Caco-2 (cell line): ENCODE measurements at places on chromosomes 7 and 10. TPM values are rescaled to one million over a fixed set of nuclear protein-coding genes. Genes with fewer than 3 reads are reported as not detected.

- H3K27ac ChIP-seq, result no peak overlapping the region
- H3K36me3 ChIP-seq, result no peaks in the 10 kb centered on the region
- H3K4me3 ChIP-seq, result no peak overlapping the region
- H3K27me3 ChIP-seq, result no peaks in the 10 kb centered on the region
These were observed 91.2 kb upstream of the RET start for GRCh38 chr10:42985436-42986316.

DNA sequence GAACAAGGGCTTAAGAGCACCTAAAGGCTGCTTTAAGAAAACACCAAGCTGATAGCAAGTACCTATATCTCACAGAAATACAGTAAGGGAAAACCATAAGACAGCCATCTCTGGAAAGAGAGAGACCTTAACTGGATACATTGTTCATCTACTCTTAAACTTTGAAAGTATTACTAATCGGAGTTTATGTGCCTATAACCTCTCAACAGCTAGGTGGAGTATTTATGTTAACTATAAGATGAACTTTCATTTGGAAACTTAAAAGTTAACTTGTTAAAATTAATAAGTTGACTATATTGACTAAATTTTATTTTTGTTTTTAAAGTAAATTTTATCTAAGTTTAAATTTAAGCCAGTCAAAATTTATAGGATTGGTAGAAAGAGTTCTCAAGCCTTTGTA is 90.6 kb downstream of the USP6NL start:
- no peak overlapping the region for H3K27ac ChIP-seq
- no peaks in the 10 kb centered on the region for H3K4me1 ChIP-seq
- H3K27me3 ChIP-seq, result no peaks in the 10 kb centered on the region
- no peak overlapping the region for H3K4me3 ChIP-seq
- H3K36me3 ChIP-seq, result no peaks in the 10 kb centered on the region

Gene ITGA8
- not detected in 2 replicates for total RNA-seq

Gene BTBD16
- total RNA-seq, result not detected in 2 replicates

Gene C10orf105
- not detected in 2 replicates for total RNA-seq

Gene CCDC71L
- total RNA-seq, result 4.2 and 4.9 TPM in 2 replicates

Gene BICC1
- total RNA-seq, result 118 and 122 TPM in 2 replicates

Gene MLXIPL
- total RNA-seq, result 15.6 and 19.8 TPM in 2 replicates

DNA sequence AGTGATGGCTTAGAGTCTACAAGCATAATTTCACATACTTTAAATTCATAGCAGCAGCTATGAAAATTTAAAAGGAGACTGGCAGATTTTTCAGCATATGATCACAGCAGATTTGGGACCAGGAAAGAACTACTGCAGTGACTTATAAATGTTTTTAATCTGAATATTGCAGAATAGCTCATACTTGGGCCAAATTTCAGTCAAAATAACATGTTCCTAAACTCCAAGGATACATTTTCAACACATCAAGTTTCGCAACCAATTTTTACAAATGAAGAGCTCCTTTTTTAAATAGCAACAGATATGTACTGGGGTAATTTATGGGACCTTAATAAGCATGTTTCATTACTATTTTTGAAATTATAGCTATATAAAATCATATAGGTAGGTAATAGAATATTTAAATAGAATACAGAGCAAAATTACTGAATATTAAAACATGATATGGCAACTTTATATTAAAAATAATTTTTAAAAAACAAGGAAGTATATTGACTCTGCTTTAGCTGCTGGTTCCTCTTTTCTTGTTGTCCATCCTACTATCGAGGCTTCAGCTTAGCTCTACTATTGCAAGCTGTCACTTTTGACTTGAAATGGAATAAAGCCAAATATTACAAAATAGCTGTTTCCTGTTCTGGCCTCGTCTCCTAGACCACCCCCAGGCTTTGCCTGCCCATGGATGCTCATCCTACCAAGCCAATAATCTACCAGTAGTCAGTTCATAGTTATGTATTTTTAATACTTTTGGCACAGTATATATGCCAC is 123.1 kb downstream of the NRBF2 start:
- peaks cover 17% of the 10 kb centered on the region for H3K4me1 ChIP-seq
- H3K4me3 ChIP-seq, result no peak overlapping the region
- no peak overlapping the region for H3K27ac ChIP-seq
- no peak for DNase-seq
- no peaks in the 10 kb centered on the region for H3K27me3 ChIP-seq

- no peaks in the 10 kb centered on the region for H3K27me3 ChIP-seq
- H3K27ac ChIP-seq, result no peak overlapping the region
- no peak for DNase-seq
- no peaks in the 10 kb centered on the region for H3K4me1 ChIP-seq
- H3K36me3 ChIP-seq, result no peaks in the 10 kb centered on the region
These were observed 232.4 kb upstream of the KLF14 start for GRCh38 chr7:130966246-130967009.

DNA sequence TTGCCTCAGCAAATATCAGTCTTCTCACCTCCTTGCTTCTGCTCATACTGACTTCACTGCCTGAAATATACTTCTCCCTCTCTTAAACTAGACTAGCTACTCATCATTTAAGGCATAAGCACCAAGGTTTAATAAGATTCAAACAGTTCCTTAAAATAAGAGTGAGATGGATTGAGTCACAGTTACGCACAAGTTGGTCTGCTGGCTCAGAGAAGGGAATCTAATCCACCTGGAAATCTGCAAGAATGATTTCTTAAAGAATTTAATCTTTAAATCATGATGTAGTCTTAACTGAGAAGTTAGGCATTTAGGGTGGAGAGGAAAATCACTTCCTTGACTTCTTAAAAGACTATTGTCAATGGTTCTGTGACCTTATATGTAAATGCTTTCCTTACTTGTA is 56.2 kb upstream of the TMEM140 start:
- DNase-seq, result no peak
- H3K36me3 ChIP-seq, result no peaks in the 10 kb centered on the region
- H3K4me1 ChIP-seq, result peaks cover 23% of the 10 kb centered on the region
- H3K27ac ChIP-seq, result no peak overlapping the region
- no peak overlapping the region for H3K4me3 ChIP-seq
- no peaks in the 10 kb centered on the region for H3K27me3 ChIP-seq

GRCh38 chr7:1922071-1922869 is 252.2 kb downstream of the ELFN1 start:
- no peak for DNase-seq
- no peak overlapping the region for H3K27ac ChIP-seq
- no peaks in the 10 kb centered on the region for H3K27me3 ChIP-seq
- no peaks in the 10 kb centered on the region; the same call in none of the 2 replicates for H3K36me3 ChIP-seq
- no peak overlapping the region for H3K4me3 ChIP-seq
- no peaks in the 10 kb centered on the region for H3K4me1 ChIP-seq

Gene STEAP2
- total RNA-seq, result 12.7 and 13.5 TPM in 2 replicates

- peaks cover 11% of the 10 kb centered on the region for H3K36me3 ChIP-seq
- H3K4me1 ChIP-seq, result peaks cover 36% of the 10 kb centered on the region
- DNase-seq, result no peak
- H3K4me3 ChIP-seq, result no peak overlapping the region
- H3K27ac ChIP-seq, result no peak overlapping the region
These were observed 45.5 kb downstream of the LAMB1 start for GRCh38 chr7:107957436-107957835.

DNA sequence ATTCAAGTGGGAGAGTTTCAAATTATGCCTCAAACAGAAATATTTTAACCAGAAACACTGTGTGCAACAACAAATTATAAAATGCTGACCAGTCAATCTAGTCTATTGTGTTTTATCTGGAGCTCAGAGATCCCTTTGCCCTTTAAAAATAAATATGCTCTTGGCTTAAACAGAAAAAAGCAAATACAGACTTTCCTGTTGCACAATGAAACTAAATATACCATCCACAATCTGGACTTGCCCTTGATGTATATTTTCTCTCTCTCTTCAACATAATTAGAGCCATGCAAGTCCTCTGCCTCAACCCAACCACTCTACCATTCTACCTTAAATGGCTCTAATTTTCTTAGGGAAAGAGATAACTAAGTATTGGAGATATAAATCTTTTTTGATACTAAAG is 34.9 kb downstream of the ASAH2 start:
- DNase-seq, result no peak
- H3K27me3 ChIP-seq, result no peaks in the 10 kb centered on the region
- no peak overlapping the region for H3K27ac ChIP-seq
- no peaks in the 10 kb centered on the region for H3K4me1 ChIP-seq

Gene ATAD1
- total RNA-seq, result 48.8 and 51.6 TPM in 2 replicates

Gene ERLIN1
- 54.4 and 59.0 TPM in 2 replicates for total RNA-seq

Gene SH2D4B
- 0.09 and 0.23 TPM in 2 replicates for total RNA-seq

DNA sequence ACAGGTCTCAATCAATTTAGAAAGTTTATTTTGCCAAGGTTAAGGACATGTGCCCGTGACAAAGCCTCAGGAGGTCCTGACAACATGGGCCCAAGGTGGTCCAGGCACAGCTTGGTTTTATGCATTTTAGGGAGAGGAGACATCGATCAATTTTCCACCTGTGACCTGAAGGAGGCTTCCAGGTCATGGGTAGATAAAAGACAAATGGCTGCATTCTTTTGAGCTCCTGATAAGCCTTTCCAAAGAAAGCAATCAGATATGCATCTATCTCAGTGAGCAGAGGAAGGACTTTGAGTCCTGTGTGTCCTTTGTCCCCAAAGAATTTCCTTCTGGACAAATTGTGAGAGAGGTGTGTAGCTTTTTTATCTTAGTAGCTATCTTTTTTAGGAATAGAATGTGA is 15.8 kb downstream of the LRRC72 start:
- H3K27ac ChIP-seq, result peak overlapping the region; percentile 85
- peaks cover 38% of the 10 kb centered on the region for H3K4me1 ChIP-seq
- peaks cover 3% of the 10 kb centered on the region; the same call in 1 of the 2 replicates for H3K36me3 ChIP-seq
- no peak overlapping the region for H3K4me3 ChIP-seq

- H3K27me3 ChIP-seq, result no peaks in the 10 kb centered on the region
- no peak for DNase-seq
- peak overlapping the region; percentile 31 for H3K27ac ChIP-seq
- H3K36me3 ChIP-seq, result no peaks in the 10 kb centered on the region
- peaks cover 17% of the 10 kb centered on the region for H3K4me1 ChIP-seq
These were observed 370.2 kb downstream of the LRMDA start for GRCh38 chr10:75801661-75802060.

Gene GTF2I
- total RNA-seq, result 252 and 265 TPM in 2 replicates

GRCh38 chr10:16799621-16800020 is 17.6 kb downstream of the RSU1 start:
- no peak overlapping the region for H3K27ac ChIP-seq
- H3K4me3 ChIP-seq, result no peak overlapping the region
- H3K4me1 ChIP-seq, result no peaks in the 10 kb centered on the region
- DNase-seq, result no peak
- H3K36me3 ChIP-seq, result no peaks in the 10 kb centered on the region
- no peaks in the 10 kb centered on the region for H3K27me3 ChIP-seq
